Spinal cord (tissue), 10 donors: ENCODE measurements at places on chromosomes 12 and 14. TPM values are rescaled to one million over a fixed set of nuclear protein-coding genes. Genes with fewer than 3 reads are reported as not detected.
A peak's percentile ranks its signal among the peaks of the same experiment; 100 is the strongest.

The KLHDC1 gene
- polyA plus RNA-seq = 4.7 TPM

The IKZF4 gene
- 25.2 TPM for polyA plus RNA-seq

The ALX1 gene
- 0.26 TPM for polyA plus RNA-seq

The KRT82 gene
- not detected for polyA plus RNA-seq

The SMCO2 gene
- 1.4 TPM for polyA plus RNA-seq

DNA sequence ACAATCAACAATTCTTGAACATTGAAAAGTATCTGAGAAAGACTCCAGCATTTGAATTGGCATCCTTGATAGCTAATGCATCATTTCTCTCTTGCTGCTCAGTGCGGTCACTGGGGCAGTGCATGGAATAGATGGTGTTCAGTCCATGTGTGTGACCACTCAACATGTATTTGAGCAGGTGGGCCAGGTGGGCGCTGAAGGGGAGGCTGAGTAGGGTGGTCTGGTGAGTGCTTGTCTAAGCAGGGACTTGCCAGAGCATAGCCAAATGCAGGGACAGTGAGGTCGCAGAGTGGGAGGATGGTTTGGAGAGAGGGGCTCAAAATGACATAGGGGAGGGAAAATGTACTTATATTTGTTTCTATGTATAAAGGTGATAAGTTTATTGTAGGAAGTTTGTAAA is 409.0 kb downstream of the TMEM121 start:
- DNase-seq = no peak

DNA sequence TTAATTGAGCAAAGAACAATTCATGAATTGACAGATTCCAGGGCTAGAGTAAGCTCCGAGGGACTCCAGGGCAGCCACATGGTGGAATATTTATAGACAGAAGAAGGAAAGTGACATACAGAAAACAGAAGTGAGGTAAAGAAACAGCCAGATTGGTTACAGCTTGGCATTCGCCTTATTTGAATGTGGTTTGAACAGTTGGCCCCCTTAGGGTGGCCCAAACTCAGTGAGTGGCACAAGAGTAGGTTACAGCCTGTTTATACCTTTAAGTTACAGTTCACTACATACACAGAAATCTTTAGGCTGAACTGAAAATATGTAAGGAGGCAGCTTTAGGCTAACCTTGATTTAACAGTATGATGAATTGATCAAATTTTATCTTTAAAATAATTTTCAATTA is 174.5 kb upstream of the CNOT2 start:
- DNase-seq = no peak

DNA sequence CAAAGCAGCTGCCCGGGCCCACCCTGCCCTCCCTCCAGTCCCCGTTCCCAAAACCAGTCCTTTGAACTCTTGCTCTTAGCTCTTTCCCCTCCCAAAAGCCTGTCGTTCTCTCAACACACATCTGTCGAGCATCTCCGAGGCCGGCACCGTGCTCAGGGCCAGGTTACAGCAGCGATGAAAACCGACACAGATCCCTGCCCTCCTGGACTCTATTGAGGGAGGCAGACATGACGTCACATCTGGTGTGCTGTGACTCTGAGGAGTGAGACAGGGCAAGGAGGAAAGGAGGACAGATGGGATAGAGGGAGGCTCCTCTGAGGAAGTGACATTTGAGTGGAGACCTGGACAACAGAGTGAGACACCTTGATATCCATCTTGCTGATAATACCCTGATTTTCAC is 34.6 kb upstream of the PWP1 start:
- no peak for DNase-seq

GRCh38 chr12:117144599-117144998 is 45.4 kb upstream of the TESC start:
- DNase-seq = no peak

GRCh38 chr12:111404362-111405148 is 1.2 kb upstream of the SH2B3 start:
- DNase-seq = no peak

GRCh38 chr12:121741743-121742142 is 29.2 kb downstream of the TMEM120B start:
- no peak for DNase-seq

GRCh38 chr12:33587784-33588712 is 148.4 kb upstream of the SYT10 start:
- DNase-seq = no peak

DNA sequence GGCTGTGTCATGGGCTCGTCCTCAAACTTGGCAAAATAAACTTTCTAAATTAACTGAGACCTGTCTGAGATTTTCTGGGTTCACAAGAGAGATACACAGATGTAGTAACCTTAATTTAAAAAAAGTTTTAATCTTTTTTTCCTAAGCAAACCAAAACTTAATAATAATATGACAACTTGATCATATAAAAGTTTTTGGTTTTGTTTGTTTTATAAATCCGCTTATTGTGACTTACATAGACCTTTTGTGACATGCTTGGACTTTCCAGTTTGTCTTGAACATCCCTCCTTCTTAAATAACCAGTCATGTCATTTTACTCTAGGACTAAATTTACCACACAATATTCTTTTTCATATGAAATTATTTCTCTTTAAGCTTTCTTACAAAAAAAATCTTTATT is 8.5 kb downstream of the RDH12 start:
- DNase-seq = no peak

GRCh38 chr12:6970096-6970527 is 352 bp downstream of the PHB2 start:
- DNase-seq = no peak

DNA sequence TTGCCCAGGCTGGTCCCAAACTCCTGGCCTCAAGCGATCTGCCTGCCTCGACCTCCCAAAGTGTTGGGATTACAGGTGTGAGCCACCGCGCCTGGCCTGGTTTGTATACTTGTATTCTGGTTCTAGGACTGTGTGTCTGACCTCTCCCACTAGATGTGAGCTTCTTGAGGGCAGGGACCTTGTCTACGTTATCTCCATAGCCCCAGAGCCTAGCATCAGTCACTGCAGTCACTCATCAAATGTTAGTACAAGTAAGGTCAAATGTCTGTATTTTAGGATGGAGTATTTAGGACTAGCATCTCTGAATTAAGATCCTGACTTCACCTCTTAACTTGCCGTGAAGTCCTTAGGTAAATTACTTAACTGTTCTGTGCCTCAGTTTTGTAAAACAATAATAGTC is 2.9 kb downstream of the RILPL2 start:
- no peak for DNase-seq

DNA sequence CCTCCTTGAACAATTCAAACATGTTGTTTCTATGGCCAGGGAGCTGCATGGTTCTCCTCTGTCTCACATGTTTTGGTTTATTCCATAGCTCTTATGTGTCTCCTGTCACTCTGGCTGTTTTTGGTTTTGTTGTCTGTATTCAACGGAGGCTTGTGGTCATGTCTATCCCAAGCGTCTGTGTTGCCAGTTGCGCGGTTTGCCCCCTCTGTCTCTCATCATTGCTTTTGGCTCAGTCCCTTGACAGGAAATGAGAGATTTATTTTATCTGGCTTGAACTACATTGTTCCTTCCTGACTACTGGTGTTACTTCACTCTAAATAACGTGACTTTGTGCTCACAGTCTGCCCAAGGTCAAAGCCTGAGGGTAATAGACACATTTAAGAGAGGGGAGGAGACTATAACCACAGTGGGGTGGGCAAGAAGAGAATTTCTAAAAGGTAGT is 96.4 kb upstream of the SOX5 start:
- peak; percentile 4 for DNase-seq

DNA sequence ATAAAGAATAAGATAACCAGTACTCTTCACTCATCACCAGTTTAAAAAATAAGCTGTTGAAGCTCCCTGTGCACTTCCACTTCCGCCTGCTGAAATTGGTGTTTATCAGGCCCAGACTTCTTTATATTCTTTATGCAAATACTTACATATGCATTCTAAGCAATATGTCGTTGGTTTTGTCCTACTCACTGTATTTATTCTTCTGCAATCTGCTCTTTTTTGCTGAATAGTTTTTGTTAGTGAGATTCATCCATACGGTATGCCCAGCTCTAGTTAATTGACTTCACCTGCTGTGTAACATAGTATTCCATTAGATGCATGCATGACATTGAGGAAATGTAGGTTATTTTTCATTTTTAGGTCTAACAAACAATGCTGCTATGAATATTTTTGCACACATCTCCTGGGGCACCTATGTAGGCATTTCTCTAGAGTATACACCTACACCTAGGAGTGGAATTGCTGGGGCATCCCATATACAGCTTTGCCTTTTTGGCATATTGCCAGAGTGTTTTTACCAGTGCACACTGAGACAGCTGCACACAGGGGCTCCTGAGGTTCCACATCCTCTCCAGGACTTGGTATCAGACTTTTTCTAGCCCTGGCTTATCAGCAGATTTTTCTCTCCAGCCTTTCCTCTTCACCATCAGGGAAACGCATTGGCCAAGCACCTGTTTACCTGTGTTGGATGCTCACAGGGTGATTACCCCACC is 1.0 kb upstream of the NRIP2 start:
- no peak for DNase-seq

DNA sequence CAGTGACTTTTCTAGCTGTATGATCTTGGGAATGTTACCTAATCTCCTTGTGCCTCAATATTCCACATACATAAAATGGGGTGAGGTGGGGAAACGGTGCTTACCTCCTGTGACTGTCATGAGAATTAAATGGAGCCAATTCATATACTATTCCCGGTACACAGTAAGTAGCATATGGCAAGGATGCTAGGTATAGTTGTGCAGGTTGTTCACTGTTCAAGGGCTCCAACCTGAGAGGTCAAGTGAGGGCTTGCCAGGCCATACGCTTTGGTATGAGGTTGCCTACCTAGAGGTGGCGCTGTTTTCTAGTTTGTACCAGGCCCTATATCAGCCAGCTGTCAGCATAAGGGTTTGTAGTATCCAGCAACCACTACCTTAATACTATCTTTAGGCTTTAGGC is 3.6 kb upstream of the BATF start:
- DNase-seq = no peak

- DNase-seq = no peak
Measured at GRCh38 chr12:32418903-32419519, 19.7 kb downstream of the FGD4 start.

DNA sequence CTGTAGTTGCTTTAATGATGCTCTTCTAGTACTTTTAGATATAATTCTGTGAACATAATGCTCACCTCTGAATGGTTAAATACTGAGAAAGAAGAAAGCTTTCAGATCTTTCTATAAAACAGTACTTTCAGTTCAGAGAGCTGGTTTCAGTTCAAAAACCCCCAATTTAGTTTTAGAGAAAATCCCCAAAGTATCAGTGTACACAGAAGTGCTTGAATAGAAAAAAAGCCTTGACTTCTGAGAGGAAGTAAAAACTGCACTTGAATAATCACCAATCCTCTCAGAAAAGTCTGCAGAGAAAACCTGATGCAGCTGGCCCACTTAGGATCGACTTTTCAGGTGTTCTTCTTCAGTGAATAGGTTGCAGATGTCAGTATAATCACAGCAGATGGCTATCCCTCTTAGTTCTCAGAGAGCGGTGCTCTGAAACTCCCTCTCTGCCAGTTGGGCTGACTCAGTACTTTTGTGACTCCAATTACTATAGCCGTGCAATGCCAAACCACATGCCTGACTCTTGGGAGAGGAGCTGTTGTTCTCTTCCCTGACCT is 616.3 kb downstream of the LRFN5 start:
- DNase-seq = no peak

DNA sequence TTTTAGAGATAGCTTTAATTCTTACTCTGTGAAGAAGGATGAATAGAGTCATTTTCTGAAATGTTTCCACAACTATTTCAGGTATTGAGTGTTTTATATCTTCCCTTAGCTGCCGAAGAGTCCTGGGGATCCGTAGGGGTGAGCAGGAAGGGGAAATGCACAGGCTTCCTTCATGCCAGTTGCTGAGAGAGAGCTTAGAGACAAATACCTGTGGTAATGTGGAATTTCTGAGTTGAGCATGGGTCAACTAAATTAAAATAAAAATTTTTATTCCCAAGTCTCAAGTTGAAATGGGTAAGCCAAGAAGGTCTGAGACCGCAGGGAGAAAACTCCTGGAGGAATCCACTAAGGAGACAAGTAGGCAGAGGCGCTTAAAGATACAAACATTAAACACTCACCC is 185.7 kb downstream of the DAD1 start:
- DNase-seq = no peak

DNA sequence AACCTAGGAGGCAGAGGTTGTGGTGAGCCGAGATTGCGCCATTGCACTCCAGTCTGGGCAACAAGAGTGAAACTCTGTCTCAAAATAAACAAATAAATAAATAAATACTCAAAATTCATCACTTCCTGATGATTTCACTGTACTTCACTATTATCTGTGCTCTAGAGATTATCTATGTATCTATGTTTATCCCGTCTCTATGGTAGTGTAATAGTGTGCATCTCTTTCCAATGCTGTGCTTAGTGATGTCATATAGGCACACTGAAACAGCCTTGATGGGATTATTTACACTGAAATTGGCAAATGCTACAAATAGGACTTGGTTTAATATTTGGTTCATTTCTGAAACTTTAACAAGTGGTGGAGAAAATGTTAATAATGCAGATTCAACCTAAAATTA is 6.5 kb downstream of the CAPS2 start:
- DNase-seq = no peak

DNA sequence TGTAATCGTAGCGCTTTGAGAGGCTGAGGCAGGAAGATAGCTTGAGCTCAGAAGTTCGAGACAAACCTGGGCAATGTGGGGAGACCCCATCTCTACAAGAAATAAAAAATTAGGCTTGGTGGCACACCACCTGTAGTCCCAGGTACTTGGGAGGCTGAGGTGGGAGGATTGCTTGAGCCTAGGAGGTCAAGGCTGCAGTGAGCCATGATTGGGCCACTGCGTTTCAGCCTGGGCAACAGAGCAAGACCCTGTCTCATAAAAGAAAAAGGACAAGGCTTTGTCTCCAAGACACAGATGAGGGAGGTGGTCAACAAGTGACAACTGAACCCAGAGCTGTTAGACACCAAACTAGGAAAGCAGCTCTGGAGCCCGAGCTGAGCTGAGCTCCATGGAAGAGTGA is 14.5 kb upstream of the TAMALIN start:
- no peak for DNase-seq

DNA sequence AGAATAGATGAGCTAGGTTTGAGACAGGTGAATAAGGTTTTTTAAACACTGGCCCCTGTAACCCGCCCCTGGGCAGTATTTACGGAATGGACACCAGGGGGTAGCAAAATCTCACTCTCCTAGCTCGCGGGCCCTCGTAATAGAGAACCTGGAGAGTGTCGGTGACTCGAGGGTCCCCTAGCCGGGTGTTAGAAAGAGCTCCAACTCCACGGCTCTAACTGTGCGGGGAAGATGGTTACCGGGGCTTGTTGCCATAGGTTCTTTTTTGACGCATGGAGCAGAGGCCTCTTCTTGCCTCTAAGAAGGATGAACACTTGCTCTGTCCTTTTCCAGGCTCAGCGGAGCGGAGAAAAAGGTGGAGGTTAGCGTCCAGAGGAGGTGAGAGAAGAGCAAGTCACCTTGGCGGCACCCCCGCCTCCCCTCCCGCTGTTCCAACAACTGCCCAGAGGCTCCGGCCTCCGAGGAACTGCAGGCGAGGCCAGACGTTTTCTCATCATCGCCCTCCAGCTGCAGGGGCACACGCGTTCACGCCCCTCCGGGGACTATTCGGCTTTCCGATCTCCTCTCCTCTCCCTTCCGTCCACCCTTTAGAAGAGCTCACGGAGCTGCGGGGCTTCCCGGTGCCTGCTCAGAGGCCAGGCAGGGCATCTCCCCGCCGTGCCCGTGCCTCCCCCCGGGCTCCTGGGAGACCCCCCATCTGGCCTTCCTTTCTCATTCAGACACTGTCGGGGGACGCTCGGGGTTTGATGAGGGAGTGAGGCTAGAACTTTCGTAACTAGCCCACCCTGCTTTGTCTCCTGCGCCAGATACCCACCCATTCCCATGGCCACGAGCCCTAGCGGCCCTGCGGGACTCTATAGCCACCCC is 1.4 kb upstream of the ARHGEF40 start:
- DNase-seq = peak; percentile 50
